Ascending aorta (tissue), 2 donors: ENCODE measurements at places on chromosomes 7 and 10. TPM values are rescaled to one million over a fixed set of nuclear protein-coding genes. Genes with fewer than 3 reads are reported as not detected.

The TUBB8 gene
- total RNA-seq = not detected

The CHST3 gene
- 41.4 TPM for total RNA-seq

The MMD2 gene
- not detected for total RNA-seq

- no peak for DNase-seq
Observed at GRCh38 chr10:4057021-4057420, 272.0 kb upstream of the KLF6 start.

DNA sequence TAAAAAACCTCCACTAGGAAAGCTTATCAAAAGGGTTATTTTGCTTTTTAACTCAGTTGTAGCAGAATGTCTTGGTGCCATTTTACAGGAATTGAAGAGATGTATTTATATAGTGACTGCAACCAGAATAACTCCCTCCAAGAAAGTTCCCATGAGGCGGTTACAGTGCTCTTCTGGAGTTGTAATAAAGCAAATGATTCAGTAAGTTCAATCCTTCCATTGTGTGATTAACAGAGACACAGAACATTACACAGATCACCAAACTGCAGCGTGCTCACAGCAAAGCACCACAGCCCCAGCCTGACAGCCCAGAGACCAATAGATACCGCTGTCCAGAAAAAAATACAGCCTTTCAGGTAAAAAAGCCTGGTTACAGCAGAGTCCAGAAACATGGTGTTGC lies 21.9 kb upstream of the CABCOCO1 start:
- DNase-seq = no peak

DNA sequence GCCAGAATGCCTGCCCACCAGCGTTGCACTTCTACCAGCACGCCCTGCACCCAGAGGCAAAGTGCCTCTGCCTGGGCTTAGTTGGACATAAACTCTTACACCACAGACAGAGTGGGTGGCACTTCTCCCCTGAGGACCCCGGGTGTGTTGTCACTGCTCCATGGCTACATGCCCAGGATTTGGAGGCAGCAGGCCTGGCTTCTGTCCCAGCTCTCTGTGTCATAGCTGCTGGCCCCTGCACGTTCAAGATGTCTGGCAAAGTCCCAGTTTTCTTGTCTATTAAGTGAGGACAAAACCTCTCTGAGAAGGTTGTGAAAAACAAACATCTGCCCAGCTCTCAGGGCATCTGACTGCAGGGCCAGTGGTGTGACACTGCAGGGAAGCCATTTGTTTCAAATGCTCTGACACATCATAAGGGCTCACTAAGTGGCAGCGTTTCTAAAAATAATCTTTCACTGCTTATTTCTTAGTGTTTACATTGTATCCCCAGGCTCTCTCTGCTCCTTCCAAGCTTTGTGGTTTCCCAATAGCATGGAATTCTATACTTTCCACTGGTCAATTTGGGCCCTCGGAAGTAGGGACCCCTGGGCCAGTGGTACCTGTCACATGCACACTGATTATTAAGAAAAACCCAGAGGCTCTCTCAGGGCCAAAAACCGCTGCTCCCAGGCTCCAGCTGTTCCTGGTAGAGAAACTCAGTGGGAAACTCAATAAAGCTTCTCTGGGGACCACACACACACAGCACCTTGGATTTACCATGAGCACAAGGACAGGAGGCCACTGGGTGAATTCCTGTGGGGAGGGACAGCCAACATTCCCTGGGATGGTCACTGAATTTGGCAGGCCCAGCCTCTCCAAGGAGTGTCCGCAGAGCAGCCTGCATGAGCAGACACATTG lies 86.2 kb upstream of the ANLN start:
- DNase-seq = peak; percentile 76

The CYP2C9 gene
- total RNA-seq = not detected

DNA sequence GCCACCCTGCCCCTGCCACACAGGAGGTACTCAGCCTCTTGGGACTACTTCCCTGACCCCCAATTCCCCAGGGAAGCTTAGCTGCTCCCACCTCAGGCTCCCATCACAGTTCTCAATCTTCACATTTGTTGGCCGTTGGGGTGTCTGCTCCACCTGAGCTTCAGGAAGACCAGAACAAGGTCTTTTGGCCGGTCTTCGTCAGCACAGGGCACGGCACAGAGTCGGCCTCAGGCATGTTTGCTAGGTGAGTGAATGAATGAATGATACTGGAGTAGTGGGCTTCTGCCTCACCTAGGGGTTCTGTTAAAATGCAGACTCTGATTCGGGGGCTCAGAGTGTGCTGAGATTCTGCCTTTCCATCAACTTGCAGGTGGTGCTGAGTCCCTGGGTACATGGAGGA lies 20.3 kb downstream of the GPRIN2 start:
- DNase-seq = no peak

The GSAP gene
- total RNA-seq = 10.9 TPM

The SH2D4B gene
- not detected for total RNA-seq

DNA sequence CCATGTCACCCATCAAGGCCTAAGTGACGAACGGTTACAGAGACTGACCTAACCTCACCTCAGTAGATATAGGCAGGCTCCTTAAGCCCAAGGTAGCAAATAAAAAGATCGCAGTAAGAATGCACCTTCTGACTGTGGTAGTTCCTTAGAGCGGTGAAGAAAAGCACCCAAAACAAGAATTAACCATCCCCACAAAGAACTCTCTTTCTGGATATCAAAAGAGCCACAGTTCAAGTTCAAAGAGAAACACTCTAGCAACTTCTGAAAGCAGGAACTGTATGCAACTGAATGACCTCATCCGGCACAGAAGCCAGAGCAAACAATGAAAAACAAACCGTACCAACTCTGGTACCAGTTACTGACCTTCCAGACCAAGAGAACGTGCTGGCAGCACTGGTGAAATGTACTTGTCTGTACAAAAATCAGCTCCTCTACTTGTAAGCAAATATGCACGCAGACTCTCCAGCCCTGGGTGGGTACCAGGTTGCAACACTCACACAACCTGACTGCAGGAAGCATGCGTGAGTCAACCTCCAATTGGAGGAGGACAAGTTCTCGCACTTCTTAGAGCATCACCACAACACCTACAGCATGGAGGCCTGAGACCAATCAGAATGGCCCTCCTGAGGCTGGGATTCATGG lies 202.7 kb downstream of the FAM107B start:
- DNase-seq = no peak

- DNase-seq = no peak
Observed at GRCh38 chr7:147541261-147541660, 1049.3 kb upstream of the C7orf33 start.

The NPFFR1 gene
- total RNA-seq = not detected

DNA sequence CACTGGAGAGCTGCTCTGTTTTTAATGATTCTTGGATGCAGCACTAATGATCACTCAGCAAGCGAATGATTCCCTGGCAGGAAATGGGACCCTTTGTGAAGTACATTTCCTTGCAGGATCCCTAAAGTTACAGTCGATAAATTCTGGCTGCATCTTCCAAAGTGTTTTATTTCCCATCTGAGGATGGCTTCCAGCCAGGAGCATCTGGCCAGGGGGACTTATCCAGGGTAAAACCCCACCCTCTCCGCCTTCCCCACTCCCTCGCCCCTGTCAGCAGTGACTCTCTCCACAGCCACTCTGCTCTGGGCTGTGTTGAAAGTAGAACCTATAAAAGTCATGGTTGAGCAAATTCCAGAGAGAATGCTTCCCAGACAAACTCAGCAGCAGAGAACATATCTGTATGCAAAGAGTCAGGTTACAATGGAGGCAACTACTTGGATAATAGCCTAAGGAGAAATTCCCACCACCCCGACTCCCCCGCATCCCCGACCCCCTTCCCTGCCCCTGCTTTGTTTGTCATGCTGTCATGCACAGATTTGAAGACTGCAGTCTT lies 111.0 kb upstream of the ANLN start:
- DNase-seq = no peak

DNA sequence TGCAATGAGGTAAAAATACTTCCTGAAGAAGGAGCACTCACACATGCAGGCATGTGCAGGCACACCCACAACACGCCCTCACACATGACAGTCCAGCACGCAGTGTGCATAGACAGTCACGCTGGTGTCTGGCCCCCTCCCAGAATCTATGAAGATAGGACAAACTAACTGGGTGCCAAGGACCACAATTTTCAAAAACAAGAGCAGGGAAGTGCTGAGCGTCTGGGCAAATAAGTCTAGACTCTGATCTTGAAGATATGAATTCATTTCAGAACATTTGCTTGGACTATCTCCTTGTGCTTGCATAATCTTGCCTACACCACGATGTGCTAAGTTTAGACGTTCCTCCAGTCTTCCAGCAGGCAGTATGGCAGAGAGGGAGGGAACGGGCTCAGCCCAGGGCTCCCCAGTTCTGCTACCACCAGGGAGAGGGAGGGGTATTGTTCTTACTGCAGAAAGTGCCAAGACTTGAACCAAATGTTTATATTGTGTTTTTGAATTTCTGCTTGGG lies 276.5 kb upstream of the KLF6 start:
- peak; percentile 92 for DNase-seq

- no peak for DNase-seq
Observed at GRCh38 chr7:70660819-70661191, 471.1 kb upstream of the GALNT17 start.

DNA sequence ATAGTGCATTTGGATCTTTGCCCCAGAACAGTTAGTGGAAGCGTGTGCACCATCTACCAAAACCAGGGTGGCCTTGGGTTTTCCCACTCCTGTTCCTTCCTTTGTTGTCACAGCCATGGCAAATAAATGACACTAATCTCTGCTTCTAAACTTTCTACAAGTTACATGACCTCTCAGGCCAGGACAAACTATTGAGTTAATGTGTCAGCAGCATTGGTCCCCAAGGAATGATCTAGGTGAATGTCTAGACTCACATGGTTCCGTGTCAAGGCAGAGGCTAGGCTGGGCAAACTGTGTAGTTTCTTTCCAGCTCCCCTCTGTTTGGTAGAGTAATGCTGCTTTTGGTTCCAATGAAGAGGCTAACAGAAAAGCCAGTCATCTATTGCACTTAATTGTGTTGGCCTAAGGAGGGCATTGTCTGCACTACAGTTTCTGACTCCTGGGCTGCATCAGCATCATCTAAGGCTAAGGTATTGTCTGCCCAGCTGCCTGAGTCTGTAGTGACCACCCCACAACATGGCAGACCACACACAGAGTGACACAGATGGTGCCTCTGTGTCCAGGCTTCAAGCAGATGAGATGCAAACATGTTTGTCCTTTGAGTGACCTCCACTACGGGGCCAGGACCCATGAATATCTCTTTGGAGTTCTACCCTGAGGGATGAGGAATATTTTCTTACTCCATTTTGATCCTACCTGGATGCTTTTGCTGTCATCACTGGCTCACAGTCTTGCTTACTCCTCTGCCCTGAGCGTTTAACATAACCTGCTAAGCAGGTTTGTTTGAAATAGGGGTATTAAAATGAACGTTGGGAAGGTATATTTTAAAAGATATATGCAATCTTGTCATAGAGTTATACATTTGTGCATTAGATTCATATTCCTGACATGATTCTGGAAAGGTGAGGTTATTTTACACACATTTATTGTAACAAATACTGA lies 1.7 kb downstream of the CYP3A4 start:
- DNase-seq = no peak

DNA sequence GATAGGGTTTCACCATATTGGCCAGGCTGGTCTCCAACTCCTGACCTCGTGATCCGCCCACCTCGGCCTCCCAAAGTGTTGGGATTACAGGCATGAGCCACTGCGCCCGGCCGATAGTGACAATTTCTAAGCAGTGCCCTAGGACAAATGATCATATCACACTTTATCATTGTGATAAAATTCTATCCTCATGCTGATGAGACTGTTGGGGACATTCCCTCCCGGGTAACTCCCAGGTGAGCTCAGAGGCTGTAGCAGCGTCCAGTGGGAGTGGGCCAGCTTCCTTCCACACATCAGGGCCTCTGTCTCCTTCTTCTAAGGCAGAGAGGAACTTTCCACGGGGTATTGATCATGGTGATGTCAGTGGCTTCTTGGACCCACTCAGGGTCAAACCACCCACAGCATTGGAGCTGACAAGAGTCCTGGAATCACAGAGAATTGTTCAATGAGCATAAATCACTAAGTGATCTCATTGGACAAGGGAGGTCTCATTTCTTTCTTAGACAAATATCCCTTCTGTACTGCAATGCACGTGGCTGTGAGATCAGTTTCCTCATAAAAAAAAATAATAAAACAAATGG lies 256.1 kb downstream of the KLF6 start:
- DNase-seq = no peak

- no peak for DNase-seq
Observed at GRCh38 chr10:80161321-80162083, 29.0 kb downstream of the PLAC9 start.

DNA sequence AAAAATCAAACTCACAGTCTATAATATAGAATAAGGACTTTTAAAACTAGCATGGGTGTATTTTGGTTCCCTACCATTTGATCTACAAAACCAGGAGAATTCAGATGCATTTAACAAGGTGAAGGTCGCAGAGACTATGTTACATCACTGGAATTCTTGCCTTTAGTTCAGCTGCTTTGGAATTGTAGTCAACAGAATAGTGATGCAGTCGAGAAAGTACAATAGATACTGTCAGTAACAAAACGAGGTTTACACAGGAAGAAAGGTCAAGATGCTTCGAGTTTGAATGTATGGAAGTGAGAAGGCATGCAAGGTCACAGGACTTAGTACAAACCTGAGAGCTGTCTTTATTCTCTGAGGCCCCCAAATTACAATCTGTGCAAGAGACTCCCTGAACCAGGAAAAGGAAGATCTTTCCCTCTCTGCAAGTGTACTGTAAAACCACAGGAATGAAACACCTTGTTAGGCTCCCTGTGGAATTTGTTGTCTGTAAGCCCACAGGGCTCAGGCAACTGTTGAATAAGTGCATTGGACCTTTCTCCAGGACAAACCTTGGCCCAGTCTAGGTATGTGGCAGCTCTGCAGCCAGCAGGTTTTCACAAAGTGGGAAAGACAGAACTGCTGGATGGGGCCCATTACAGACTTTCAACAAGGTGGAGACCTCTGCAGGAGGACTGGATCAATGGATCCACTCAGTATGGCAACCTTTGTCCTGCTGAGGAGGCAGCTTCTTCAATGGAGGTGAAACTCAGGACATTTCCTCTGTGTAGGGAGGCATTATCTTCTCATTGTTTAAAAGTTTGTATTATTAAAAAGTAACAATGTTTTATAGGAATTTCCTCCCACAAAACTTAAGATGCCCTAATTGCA lies 101.1 kb upstream of the GSDME start:
- DNase-seq = no peak

The SFR1 gene
- total RNA-seq = 0.32 TPM

The C10orf105 gene
- total RNA-seq = not detected

The SHOC2 gene
- 49.6 TPM for total RNA-seq

- peak; percentile 9 for DNase-seq
Observed at GRCh38 chr7:108824840-108825580, 255.3 kb downstream of the DNAJB9 start.
